ENCODE measurements at places on chromosomes 16 and 17.

- no peak for DNase-seq
These were observed 879 bp upstream of the ACSF2 start for GRCh38 chr17:50424996-50425681.

DNA sequence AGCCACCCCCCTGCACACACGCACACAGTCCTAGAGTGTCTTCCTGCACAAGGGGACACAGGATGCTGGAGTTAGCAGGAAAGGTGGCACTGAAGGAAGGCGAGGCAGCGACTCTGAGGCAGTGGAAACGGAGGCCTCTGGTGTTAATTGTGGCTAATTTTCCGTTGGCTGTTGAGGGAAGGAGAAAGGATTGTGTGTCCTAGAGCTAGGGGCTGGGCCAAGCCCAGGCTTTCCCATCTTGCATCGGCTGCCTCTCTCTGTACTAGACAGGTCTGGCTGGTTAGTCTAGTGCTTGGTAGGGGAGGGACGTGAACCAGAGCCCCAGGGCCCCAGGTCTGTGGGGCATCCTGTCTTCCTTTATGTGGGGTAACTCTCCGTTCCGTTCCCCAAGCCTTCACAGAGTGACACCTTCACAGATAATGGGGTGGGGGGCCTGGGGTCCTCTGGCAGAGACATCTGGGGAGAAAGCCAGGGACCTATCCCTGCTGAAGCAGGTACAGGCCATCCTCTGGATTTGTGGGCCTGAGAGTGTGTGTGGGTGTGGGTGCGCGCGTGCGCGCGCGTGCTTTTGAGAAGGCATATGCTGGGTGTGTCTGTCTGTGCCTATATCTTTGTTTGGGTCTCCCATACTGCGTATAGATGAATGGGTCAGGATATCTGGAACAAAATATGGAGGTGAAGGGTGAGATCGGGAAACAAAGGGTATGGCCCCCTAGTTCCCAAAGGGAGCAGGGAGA is at the start of gene CHD3:
Gene CHD3 (plus strand): TSS at position 606 of the 737 bp plus-strand sequence. CDS start 212 bp downstream, outside the sequence.
- DNase-seq: no peak

DNA sequence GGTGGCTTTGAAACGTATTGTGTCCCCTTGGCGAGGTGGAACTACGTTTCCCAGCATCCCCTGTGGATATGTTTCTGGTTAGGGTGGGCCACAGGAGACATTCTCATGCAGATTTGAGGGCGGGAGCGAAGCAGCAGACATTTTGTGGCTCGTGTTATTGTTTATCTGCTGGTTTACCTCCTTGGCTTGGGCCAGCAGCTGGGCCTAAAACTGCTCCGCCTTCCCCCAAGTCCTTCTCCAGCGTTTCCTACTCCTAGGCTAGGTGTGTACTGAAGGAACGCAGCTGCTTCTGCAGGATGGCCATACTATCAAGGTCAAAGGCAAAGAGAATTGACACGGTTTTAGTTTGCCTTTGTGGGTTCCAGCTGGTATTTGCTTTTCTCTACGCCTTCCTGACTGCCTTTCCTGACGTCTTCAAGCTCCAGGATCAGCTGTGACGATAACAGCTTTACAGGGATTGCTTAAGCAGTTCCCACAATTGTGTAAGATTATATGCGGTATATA is 17.2 kb upstream of the WSB1 start:
- no peak for DNase-seq

- DNase-seq: no peak
These were observed 363.2 kb downstream of the SNX29 start for GRCh38 chr16:12339686-12340085.

DNA sequence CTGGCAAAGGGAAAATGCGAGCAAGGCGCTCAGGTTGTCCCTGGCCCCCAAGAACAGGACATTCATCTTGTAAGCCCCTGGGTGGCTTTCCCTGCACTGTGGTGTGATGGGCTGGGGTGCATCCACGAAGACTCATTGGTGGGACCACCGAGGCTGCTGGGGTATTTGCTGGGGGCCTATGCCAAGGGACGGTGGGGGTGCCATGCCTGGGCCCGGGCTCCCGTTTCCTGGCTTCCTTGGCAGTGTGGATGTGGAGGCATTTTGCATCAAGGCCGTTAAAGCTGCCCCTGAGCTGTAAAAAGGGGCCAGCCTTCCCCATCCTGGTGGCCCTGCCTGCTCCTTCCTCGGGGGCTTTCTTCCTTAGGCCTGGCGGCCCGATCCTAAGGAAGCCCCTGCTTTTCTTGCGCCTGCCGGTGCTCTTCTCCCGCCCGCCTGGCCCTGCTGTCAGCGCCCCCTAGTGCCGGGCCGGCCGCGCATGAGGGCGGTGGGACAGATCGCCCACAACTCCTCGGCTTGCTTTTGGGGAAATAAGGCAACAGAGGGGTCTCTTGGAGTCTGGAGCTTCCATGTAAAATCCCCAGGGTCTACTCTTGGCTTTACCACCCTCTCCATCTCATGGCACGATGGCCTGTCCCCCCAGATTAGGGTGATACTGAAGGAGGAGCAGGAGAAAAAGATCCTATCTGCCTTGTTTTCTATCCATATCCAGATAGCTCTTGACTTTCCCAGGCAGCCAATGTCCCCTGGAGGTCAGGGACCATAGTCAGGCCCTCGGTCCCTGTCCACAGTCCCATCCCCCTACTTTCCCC is 9.8 kb upstream of the TBX2 start:
- no peak for DNase-seq

DNA sequence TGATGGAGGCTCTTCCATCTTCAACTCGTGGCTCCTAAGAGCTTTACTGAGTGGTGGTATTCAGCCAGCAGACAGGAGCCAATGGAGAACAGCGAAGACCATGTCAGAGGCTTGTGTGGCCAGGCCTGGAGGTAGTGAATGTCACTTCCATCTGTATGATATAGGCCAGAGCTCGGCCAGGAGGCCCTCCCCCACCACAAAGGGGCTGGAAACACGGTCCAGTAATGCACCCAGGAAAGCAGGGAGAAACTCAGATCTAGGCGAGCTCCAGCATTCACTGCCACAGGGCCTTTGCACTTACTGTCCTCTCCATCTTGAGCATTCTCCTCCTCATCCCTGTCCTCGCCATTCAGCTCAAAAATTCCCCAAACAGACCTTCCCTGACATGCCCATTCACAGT is 555.3 kb upstream of the C16orf82 start:
- no peak for DNase-seq

GRCh38 chr17:72891627-72892026 is 200.9 kb downstream of the SLC39A11 start:
- DNase-seq: no peak

DNA sequence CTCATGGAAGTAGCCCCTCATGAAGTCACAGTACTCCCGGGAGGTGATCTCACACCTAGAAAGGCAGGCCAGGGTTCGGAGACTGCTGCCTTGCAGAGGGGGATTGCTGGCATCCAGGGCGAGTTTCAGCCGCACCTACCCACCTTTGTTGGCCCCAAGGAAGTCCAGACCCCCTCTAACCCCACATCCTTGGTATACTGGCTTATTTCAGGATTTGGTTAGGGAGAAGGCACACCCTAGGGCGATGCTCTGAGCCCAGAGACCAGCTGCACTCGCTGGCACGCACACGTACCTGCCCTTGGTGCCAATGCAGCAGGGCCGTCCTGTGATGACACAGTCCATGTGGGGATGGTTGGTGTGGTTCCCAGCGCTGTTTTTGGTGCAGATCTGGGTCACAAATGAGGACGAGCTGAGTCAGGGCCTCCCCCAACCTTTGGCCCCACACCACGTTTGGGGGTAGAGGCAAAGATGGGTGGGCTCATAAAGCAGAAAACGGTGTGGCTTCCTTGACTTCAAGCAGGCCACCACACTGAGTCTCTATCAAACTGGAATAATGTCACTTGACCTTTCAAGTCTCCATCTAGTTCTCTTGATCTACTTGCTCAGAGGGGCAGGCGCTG is 5.9 kb downstream of the SNRNP25 start:
- no peak for DNase-seq

- DNase-seq: no peak
These were observed 84.7 kb upstream of the ELAC2 start for GRCh38 chr17:13102477-13102876.

- DNase-seq: no peak
These were observed 26.5 kb downstream of the TMEM98 start for GRCh38 chr17:32954477-32954876.

DNA sequence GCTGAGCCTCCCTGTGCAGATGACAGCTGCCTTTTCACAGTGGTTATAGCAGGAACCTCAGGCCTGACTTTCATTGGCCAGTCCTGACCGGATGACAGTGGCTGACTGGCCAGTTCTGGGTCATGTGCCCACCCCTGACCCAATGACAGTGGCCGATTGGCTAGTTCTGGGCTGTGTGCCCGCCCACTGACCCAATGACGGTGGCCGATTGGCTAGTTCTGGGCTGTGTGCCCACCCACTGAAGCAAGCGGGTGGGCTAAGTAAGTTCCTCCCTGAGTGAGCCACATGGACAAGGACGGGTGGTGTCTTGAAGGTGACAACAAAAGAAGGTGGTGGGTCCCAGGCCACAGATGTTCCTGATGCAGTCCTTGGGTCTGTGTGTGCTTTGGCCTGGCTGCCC is 9.5 kb downstream of the DEF8 start:
- no peak for DNase-seq

DNA sequence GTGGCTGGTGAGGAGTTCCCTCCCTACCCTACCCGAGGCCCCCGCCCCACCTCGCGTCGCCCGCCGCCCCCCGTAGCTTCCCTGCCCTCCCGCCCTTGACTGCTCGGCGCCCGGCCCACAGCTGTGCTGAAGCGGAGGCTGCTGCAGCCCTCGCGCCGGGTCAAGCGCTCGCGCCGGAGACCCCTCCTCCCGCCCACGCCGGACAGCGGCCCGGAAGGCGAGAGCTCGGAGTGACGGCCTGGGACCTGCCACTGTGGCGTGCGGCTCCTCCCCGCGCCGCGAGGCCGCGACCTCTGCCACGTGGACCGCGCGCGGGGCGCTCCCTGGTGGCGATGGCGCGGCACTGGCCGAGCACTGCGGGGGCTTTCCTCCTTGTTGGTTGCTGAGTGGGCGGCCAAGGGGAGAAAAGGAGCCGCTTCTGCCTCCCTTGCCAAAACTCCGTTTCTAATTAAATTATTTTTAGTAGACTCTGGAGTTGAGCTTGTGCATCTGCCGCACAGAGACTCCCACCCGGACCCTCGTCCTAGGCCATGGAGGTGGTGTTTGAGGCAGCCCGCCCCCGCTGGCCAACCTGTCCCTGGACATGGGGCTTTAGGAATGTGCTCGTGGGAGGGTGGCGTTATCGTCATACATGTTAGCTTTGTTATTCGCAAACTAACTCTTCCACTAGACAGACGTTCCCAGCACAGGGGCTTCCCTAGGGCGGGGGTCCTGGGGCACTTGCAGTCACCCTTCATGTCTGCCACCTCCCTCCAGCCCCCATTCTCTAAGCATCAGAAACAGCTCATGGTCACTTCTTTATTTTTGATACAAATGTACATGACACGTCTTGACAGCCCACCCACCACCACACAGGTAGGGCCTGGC is 4.4 kb downstream of the TP53I13 start:
- DNase-seq: no peak

GRCh38 chr17:76566988-76567431 is 18.6 kb downstream of the ST6GALNAC2 start:
- no peak for DNase-seq

GRCh38 chr17:47117386-47117785 is 71.7 kb downstream of the CDC27 start:
- no peak for DNase-seq

GRCh38 chr17:82304826-82305726 is 12.3 kb downstream of the CD7 start:
- no peak for DNase-seq

- DNase-seq: no peak
These were observed 23.6 kb downstream of the SCPEP1 start for GRCh38 chr17:57001541-57001940.

- no peak for DNase-seq
These were observed 10.8 kb downstream of the CYLD start for GRCh38 chr16:50752471-50753235.

All from stimulated activated CD8-positive, alpha-beta memory T cell treated with anti-CD3 and anti-CD28 coated beads, Interleukin-4, amount 100 ng/mL, for 1 hour (primary cell).